ENCODE measurements at places on chromosomes 3 and 15.

- DNase-seq, result no peak
Observed at GRCh38 chr3:13543253-13543652, 5.7 kb upstream of the FBLN2 start.

DNA sequence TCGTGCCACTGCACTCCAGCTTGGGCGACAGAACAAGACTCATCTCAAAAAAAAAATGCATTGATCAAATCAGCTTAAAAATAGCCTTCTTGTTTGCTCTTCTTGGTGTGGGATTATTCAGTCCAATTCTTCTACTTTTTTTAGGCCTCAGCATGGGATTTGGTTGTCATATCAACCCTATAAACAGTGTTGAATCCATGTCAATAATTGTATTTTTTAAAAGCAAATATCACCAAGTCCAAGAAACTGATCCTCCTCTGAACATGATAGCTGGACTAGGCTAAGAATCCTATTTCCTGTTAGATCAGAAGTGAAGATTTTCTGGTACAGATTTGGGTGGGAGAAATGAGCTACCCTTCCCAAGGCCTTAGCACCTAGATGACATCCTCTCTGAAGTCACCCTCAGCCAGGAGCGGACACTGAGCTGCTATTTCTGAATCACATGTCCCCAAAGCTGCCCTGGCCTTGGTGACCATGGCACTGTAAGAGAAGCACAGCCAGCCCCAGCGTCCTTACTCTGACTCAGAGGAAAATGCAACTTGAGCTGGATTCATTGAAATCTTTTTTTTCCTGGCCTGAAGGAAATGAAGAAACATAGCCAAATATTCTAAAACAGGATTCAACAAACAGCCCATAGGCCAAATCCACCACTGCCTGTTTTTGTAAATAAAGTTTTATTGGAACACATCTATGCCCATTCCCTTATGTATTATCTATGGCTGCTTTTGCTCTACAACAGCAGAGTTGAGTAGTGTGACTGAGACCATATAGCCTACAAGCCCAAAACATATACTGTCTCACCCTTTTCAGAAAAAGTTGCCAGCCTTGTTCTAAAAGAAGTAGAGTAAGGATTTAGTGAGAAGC is 215.9 kb upstream of the CTDSPL start:
- DNase-seq, result no peak

DNA sequence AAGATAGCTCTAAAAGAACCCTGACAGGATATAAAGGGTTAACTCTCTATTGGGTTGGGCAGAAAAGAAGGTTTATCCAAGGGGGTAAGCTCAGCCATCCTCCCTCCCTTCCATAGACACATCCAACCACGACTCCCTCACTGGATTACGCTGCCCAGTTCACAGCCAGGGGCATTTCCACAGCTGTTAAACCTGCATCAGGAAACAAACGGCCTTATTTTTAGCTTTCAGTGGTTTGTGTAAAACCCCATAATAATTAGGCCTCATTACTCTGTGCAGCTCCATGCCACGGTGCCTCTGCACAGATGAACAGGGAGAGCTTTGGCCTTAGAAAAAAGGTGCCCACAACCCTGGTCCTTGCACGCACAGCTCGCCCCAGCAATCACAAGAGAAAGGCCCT is 110.6 kb downstream of the GABRB3 start:
- DNase-seq, result no peak

- no peak for DNase-seq
Observed at GRCh38 chr15:94080989-94081605, 150.3 kb upstream of the MCTP2 start.

DNA sequence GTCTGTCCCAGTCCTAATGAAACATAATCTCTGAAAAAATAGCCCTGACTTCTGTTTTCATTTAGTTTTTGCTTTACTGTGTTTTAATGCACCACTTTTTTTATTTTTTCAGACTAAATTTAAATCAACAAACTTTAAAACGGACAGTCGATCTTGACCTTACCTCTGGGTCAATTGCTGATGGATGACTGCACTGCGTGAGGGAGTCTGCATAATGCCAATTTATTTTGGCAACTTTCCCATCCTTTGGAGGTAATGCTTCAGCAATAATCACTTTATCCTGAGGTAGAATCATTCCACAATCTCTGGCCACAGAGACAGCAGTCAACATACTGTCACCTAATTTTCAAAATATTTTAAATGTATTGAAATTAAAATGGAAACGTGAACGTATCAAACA is 32.5 kb upstream of the GP5 start:
- DNase-seq, result no peak

DNA sequence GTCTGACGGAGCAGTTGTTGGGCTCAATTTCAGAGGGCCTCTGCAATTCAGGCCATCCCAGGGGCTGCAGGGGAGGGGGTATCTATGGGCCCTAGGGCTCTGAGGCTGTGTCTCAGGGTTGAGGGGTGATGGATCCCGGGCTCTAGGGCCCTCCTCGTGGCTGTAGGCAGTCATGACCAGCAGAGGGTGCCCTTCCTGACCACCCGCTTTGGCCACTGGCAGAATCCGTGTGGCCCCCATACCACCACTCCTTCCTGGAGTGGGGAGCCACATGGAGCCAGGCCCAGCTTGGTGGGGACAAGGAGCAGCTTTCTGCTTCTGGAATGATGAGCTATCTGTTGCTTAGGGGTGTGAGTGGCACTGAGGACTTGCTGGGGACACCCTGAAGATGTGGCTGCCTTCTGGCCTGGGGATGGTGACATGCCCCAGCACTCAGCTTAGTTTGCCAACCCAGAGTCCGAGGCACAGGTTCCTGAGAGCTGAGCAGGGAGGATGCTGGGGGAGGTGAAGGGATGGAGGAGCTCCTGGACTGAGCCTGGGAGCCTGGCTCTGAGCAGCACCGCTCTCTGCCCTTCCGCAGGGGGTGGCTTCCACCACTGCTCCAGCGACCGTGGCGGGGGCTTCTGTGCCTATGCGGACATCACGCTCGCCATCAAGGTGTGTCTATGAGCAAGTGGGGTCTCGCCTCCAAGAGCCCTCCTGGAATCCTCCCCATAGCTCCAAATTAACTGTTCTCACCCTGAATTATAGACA is 20.2 kb downstream of the HDAC11 start:
- peak; percentile 20 for DNase-seq

DNA sequence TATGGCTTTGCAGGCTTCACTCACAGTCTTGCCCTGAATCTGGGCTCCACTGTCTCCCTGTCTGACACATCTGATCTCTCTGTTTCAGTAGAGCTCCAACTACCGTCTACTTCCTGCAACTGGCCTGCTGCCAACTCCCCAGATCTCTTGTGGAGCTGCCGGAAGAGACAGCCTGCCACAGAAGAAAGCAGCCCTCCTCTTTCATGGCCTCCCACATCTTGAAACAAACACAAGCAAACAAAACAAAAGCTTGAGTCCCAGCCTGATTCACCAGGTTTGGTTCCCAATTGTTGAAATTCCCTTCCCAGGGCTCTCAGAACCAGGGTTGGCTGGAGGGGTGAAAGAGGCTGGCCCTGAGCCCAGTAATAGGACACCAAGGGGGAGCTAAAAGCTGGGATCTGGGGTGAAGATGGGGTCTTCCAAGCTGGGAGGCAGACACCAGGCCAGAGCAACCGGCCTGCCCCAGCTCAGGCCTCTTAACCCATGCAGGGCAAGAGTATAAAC is 55.3 kb upstream of the CA12 start:
- peak; percentile 94 for DNase-seq

DNA sequence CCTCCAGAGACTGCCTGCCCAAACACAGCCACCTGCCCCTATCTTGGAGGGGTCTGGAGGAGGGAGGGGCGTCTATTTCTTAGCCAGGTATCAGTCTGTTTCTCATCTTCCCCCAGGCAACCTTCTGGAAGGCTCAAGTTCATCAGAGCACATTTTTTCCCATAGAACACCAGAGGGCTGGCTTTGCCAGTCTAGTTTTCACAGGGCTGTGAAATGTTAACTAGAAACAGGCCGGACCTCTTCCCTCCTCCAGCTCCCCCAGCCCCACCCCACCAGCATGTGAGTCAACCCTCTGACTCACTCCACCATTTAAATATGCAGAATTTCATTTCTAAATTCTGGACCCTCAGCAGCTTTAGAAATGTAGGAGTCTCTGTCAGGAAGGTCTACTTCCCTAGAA is 66.9 kb downstream of the SLCO2A1 start:
- DNase-seq, result no peak

DNA sequence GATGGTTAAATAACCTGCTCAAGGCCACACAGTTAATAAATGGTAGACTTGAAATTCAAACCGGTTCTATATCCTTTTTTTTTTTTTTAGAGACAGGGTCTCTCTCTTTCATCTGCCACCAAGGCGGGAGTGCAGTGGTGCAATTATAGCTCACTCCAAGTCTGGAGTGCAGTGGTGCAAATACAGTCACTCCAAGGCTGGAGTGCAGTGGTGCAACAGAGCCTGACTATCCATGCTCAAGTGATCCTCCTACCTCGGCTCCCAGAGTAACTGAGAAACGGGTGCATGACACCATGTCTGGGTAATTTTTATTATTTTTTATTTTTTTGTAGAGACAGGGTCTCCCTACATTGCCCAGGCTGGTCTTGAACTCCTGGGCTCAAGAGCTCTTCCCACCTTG is 23.4 kb downstream of the DPP8 start:
- no peak for DNase-seq

- no peak for DNase-seq
Observed at GRCh38 chr15:93759629-93760028, 471.7 kb upstream of the MCTP2 start.

GRCh38 chr15:96285305-96285704 is 45.2 kb upstream of the NR2F2 start:
- DNase-seq, result no peak

DNA sequence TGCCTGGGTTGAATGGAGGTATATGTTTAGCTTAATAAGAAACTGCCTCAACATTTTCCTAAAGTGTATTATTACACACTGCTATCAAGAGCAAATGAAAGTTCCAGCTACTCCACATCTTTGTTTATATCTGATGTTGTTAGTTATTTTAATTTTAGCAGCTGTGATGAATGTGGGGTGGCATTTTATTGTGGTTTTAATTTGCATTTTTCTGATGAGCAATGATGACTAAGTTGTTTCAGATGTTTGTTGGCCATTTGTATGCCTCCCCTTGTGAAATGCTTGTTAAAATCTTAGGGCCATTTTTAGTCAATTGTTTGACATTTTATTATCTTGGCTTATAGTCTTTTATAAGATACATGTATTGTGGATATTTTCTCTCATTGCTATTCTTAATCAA is 260.4 kb upstream of the SLCO3A1 start:
- DNase-seq, result no peak

GRCh38 chr3:149384911-149385321 is 7.5 kb upstream of the TM4SF1 start:
- peak; percentile 86 for DNase-seq

- DNase-seq, result no peak
Observed at GRCh38 chr15:65194826-65195547, 9.8 kb upstream of the CLPX start.

- no peak for DNase-seq
Observed at GRCh38 chr3:111998636-111999483, at the start of gene TAGLN3. Gene TAGLN3 (plus strand): TSS chr3:111998922. CDS start chr3:111999423, 501 bp downstream.

GRCh38 chr3:58116985-58117384 is 93.8 kb downstream of the DNASE1L3 start:
- no peak for DNase-seq

DNA sequence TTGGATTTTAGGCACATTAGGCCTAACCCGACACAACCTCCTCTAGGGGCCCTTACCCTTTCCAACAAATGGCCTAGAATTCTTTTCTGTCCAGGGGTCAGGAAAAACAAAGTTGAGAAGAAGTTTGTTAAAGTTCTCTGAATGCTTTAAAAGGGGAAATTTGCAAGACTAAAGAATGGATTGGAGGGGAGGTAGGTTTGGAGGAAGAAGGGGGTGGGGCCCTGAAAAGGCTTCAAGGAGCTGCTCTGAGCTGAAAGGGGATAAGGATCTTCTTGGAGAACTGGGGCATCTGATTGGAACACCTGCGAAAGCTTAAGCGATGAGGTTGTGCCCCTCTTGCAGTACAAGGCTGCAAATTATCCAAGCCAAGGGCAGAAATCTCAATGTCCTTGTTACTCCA is 3.9 kb upstream of the SENP2 start:
- no peak for DNase-seq

- no peak for DNase-seq
Observed at GRCh38 chr15:41656188-41656587, 4.0 kb upstream of the MGA start.

DNA sequence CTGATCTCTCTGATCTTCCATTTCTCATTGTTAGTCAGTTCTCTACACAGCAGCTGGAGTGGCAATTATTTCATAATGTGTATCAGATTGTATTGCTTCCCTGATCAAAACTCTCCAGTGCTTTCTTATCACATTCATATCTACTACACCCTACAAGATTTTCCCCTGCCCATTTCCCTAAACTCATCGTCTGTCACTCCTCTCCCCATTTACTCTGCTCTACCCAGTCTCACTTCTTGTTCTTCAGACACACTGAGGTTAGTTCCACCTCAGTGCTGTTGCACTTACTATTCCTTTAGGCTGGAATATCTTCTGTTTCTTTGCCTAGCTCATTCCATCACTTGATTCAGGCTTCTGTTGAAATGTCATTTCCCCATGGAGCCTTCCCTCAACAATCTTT is 197.1 kb downstream of the SATB1 start:
- DNase-seq, result no peak

GRCh38 chr3:57928511-57928910 is 79.7 kb upstream of the FLNB start:
- no peak for DNase-seq

GRCh38 chr3:123153125-123154019 is 48.4 kb upstream of the SEC22A start:
- DNase-seq, result no peak

GRCh38 chr3:179105881-179106280 is 34.3 kb upstream of the ZMAT3 start:
- no peak for DNase-seq

DNA sequence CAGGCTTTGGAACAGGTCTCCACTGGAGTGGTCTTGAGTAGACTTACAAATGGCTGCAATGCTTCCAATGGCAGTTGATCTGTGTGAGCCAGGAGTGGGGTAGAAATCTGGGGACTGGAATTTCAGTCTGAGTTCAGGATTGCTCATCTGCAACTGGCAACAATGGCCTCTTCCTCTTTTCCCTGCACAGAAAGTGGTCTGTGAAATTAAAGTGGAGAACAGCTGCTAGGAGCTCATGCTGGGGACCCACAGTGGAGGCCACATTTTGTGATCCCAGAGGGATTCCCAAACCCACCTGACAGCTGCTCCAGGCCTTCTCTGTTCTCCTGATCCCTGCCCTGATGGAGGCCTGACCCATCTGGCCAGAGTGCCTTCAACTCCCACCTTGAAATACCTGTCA is 49.6 kb downstream of the CEMIP start:
- DNase-seq, result peak; percentile 30

- no peak for DNase-seq
Observed at GRCh38 chr3:61451841-61452240, 109.5 kb upstream of the PTPRG start.

- DNase-seq, result no peak
Observed at GRCh38 chr15:65578904-65579728, 31.8 kb downstream of the INTS14 start.
